ENCODE measurements at places on chromosomes 6 and 20.

DNA sequence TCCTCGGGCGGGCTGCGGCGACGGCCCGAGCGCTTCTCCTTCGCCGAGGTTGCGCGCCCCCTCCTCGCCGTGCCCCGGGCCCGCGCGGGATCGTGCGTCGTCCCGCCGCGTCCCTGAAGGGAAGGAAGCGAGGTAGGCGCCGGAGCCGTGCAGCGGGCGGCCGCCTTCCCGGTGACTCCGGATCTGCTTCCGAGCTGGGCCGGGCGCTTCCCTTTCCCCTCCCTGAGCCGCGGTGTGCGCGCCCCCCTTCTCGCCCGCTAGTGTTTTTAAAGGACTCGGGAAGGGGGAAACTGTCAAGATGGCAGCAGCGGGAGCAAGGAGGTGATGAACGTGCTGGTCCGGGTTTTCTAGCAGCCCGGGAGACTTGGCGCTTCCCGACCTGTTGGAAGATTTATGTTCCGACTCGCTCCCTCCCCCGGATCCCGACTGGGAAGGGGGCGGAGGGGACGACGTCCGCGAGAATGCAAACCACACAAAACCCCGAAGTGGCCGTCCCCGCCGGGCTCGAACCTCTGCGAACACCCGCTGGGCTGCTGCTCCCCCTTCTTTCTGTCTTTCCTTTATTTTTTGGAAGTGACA lies 744 bp upstream of the FOXO3 start:
- DNase-seq, result peak; percentile 91

DNA sequence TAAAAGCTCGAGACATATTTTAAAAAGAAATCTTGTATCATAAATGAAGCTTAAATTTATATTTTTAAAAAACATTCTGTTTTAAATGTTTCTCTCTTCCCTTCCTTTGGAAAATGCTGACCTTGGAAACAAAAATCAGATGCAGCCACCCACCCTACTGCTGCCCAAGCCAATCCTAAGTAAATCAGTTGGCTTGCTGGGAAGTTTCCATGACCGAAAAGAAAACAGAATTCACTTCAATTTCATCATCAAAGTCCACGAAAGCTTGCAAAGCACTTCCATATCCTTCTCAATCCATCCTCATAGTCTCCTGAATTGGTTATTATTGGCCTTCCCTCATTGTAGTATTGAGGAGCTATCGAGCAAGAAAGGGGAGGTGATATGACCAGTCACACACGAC lies 80.1 kb downstream of the PLCG1 start:
- no peak for DNase-seq

- peak; percentile 23 for DNase-seq
Observed at GRCh38 chr20:47278907-47279348, 77.6 kb downstream of the ZMYND8 start.

GRCh38 chr6:68094070-68094469 lies 541.0 kb upstream of the ADGRB3 start:
- no peak for DNase-seq

DNA sequence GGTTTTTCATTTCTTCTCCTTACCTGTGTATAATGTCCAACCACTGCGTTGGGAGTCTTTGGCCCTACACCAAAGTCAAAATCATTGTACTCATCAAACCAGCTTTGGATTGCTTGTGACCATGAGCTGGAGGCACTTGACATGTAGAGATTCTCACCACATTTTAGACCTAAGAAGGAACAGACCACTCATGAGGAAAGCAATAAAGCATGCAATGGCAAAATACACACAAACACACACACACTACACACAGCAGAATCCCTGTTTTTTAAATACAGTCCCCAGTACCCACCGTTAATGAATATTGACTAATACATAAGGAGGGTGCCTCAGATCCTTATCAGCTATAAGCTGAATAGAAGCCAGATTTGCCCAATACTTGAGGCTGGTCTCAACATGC lies 10.5 kb downstream of the CRISP3 start:
- DNase-seq, result no peak

DNA sequence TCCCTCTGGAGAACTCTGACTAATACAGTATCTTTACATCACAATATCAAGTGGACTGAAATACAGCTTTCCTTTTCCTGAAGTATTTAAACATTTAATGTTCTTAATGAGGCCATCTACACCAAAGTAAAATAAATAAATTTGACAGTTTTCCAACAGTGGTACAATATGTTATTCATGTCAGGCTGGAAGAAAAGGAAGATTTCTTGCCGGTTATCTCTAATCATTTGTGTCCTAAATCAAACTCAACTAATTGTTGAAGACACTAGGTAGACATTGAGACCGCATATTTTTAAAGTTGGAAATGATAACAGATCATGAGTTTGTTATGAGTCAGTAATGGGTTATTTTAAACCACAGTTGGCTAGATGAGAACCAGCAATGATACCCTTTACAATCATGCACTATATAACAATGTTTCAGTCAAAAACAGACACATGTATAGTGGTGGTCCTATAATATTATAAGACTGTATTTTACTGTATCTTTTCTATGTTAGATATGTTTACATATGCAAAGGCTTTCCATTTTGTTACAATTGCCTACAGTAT lies 241.6 kb downstream of the LMBRD1 start:
- no peak for DNase-seq

DNA sequence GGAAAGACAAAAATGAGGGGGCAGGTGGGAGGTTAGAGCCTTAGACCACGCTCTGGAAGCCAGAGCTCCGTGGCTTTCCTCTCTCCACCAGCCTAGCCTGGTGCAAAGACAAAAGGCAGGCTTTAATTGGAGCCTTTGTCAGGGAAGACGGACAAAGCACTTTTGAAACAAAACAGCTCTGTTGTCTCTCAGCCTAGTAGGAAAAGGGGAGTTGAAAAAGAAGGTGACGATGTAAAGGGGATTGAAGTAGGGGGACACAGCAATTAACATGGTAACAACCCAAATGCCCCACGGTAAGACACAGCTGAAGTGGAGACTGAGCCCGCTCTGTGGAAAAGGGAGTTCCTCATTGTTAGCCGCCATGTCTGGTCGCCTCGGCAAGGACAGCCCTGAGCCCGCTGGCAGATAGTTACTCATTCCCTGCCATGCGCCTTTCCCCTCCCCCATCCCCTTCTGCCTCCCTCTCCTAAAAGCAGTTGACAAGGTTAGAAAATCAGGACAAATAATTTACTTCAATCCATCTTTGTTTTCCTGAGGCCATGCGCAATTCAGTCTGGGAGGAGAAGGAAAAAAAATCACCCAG lies 93.0 kb downstream of the TCP11 start:
- peak; percentile 45 for DNase-seq

GRCh38 chr20:58888521-58889333 lies 36.2 kb downstream of the GNAS start:
- peak; percentile 89 for DNase-seq

DNA sequence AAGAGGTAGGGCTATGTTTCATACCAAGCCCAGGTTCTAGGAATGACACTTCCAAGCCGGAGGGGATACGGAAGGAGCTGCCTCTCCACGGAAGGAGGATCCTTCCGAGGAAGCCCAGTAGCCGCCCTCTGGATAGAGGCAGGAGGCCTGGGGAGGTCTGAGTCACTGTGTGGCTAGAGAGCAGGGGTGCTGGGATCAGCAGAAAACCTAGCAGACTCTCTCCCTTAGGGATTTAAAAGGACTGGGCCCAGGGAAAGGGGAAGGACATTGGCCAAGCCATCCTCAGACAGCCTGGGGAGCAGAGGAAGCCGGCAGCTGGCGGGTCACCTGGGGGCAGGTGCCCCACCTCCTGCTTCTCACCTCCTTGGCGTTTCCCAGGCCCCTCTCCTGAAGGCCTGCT lies 36.6 kb upstream of the NFATC2 start:
- DNase-seq, result no peak

GRCh38 chr6:125054331-125054730 lies 92.1 kb downstream of the RNF217 start:
- DNase-seq, result no peak

- DNase-seq, result no peak
Observed at GRCh38 chr20:9306521-9306920, 207.9 kb upstream of the LAMP5 start.

GRCh38 chr6:57207872-57208271 lies 14.2 kb downstream of the RAB23 start:
- DNase-seq, result no peak

- DNase-seq, result no peak
Observed at GRCh38 chr6:70657706-70658105, 10.0 kb upstream of the SMAP1 start.

DNA sequence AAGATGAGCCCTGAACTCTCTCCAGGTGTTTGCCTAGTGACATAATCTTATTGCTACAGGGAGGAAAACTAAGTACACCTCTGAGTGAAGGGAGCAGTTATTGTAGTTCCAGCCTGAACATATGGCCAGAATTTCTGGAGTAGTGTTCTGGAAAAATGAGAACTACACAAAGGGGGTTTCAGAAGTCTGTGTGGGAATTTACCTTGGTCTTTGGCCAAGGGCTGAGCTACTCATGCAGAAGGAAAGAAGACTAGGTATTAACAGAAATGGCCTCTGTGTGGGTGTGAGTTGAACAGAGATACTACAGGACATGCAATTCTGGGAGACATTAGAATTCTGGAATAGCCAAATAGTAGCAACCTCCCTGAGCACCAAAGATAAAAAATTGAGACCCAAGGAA lies 1009.7 kb upstream of the GJE1 start:
- no peak for DNase-seq

GRCh38 chr6:106227612-106228507 lies 97.7 kb downstream of the ATG5 start:
- no peak for DNase-seq

GRCh38 chr6:139583420-139583819 lies 209.0 kb upstream of the CITED2 start:
- DNase-seq, result no peak

GRCh38 chr6:108578595-108579327 lies 18.0 kb downstream of the FOXO3 start:
- DNase-seq, result no peak

DNA sequence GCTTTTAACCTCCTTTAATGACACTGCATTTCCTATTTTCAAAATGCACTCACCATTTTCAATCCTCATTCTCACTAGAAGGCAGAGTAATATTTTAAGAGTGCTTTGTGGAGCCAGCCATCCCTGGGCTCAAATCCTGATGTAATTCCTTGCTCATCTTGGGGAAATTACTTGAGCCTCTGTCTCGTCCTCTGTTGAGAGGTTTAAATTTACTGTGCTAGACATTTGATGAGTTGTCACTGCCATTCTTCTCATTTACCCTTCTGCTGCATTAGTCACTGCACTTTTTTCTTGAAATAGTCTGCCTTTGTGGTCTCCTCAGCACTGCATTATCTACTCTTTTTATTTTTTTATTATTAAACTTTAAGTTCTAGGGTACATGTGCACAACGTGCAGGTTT lies 150.0 kb upstream of the HDDC2 start:
- DNase-seq, result no peak

DNA sequence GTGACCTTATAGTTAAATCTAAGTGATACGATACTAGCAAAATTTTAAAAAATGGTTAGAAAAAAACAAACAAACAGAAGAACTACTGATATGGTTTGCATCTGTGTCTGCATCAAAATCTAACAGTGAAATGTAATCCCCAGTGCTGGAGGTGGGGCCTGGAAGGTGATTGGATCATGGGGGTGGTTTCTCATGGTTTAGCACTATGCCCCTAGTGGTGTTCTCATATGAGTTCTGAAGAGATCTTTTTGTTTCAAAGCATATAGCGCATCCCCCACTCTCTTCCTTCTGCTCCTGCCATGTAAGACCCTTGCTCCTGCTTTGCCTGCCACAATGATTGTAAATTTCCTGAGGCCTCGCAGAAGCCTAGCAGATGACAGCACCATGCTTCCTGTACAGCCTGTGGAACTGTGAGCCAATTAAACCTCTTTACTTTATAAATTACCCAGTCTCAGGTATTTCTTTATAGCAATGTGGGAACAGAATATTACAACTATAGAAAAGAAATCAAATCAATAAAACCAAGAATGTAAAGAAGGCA lies 5.4 kb downstream of the FBXL4 start:
- DNase-seq, result no peak

GRCh38 chr6:5497896-5498578 lies 236.7 kb downstream of the FARS2 start:
- no peak for DNase-seq

- DNase-seq, result no peak
Observed at GRCh38 chr6:36067374-36068011, 39.9 kb downstream of the MAPK14 start.

DNA sequence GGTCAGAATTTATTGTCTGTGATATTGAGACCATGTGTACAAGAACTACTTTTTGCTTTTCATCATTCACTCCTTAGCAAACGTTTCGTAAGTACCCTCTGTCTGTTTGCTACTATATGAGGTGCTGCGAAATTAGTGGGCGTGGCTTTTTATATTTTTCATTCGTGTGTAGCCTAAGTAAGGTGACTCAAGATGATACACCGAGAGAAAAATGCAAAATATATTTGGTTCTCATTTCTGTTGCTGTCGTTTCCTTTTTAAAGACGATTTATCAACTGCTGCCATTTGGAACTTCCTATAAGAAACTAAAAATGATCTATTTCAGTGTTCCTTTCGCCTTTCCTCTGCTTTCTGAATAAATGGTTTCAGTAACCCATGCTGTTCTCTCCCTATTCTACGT lies 61.2 kb downstream of the VAPB start:
- no peak for DNase-seq

GRCh38 chr6:43719511-43719910 lies 31.9 kb upstream of the MRPS18A start:
- peak; percentile 31 for DNase-seq

DNA sequence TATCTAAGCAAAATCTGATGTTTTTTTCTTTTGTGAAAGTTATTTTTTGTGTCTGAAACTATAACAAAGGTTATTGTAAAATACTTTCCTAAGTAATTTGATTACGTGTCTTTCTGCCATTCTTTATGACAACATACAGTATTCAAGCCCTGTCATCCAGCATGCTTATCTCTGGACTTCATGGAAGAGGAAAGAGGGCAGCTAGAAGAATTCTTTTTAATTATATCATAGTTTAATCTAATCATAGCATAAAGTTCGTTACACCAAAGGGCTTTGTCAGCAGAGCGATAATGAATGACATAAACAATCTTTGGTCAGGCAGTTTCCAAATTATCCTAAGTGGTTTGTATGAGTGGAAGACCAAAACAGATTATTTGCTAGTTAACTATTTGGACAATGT lies 3.5 kb downstream of the ENPP3 start:
- DNase-seq, result no peak

GRCh38 chr6:108835218-108835850 lies 12.9 kb upstream of the ARMC2 start:
- peak; percentile 92 for DNase-seq

- no peak for DNase-seq
Observed at GRCh38 chr20:60868316-60868891, 383.7 kb upstream of the CDH4 start.

DNA sequence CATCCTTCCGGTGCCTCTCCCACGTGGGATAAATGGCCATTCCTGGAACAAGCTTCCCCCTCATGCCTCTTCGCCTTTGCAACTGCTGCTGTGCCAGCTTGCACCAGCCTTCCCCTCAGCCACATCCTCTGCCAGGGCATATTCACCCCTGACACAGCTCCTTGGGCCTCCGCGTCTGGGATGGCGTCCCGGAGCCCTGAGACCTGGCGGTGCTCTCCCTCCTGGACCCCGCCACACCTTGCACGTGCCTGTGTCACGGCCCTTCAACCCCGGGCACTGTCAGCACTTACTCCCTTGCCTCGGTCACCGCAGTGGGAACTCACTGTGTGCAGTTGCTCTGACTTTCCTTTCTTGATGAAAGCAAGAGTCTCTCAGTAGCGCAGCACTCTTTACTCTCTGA lies 13.2 kb downstream of the BPHL start:
- DNase-seq, result no peak
